Naive B cell (primary cell): ENCODE measurements at places on chromosomes 11 and 22.

DNA sequence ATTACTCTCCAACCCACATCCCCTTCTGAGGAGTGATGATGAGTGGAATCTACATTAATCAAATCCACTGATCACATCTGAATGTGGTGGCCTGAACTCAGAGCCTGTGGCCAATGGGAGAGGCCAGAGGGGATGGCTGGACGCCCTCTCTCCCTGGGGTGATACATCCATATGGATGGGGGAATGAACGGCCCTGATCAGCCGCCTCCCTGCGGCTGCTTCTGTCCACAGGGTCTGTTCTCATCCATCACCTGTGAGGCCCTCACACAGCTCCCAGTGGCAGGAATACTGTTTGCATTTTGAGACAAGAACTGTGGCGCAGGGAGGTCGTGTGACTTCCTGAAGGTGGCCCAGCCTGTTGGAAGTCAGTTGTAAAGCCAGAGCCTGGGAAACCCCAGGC is 78.3 kb upstream of the SHISAL1 start:
- DNase-seq = no peak

DNA sequence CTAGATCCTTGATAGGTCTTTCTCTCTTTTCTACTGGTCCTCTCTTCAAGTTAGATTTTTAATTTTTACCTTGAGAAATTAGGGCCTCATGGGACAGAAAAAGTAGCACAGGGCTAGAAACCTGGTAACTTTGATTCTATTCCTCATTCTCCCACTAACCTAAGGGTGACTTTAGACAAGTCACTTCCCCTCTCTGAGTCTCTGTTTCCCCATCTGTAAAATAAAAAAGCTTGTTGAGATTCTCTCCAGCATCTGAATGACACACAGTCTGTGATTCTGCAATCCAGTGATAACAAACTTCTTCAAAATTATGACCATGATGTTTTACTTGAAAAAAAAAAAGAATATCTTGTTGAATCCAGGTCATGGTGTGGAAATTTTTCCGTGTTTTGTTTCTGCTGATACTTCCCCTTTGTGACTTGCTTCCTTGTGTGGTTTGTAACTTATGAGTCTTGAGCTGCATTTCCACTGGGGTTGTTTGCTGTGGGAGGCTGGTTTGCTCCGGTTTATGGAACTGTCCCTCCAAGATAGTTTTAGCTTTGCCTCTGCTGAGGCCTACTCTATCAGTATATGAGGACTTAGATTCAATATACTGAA is 9.8 kb upstream of the MPEG1 start:
- DNase-seq = no peak

GRCh38 chr11:63521896-63522295 is 14.7 kb upstream of the PLAAT4 start:
- DNase-seq = no peak

DNA sequence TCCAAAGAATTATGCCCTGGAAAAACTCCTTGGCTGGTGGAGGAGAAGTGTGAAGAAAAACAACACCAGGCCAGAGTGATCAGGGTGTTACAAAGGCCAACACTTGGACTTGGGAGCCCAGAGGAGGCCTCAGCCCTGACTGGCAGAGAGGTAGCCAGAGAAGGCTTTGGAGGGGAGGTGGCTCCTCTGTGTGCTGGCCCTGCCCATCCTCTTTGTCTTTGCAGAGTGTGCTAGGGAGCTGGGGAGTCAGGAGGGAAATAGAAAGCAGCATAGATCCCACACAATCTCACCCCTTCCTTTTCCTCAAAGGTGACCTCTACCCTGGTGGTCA is 12.0 kb upstream of the P2RY6 start:
- DNase-seq = no peak

GRCh38 chr11:61756452-61757212 is 4.2 kb downstream of the MYRF start:
- no peak for DNase-seq

GRCh38 chr11:13535819-13536218 is 40.0 kb upstream of the PTH start:
- DNase-seq = no peak

- no peak for DNase-seq
Measured at GRCh38 chr11:111562692-111563389, 22.3 kb downstream of the LAYN start.

GRCh38 chr11:16169956-16170847 is 186.1 kb downstream of the SOX6 start:
- DNase-seq = no peak

DNA sequence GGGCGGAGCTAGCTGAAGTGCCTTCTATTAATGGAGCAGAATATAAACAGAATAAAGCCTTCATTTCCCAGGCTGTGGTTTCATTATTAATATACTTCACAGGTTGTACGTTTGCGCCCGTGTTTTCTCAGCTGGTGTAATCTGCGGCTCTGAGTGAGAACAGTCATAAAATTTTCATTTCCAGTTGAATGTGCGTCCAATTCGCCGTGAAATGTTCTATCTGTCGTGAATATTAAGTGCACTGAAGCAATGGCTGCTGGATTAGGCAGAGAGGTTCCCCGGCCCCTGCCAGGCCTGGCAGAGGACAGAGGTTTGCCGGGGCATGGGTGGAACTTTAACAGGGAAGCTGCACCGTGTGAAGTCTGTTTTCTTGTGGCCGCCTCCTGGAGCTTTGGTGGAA is 874.4 kb downstream of the NTM start:
- no peak for DNase-seq

DNA sequence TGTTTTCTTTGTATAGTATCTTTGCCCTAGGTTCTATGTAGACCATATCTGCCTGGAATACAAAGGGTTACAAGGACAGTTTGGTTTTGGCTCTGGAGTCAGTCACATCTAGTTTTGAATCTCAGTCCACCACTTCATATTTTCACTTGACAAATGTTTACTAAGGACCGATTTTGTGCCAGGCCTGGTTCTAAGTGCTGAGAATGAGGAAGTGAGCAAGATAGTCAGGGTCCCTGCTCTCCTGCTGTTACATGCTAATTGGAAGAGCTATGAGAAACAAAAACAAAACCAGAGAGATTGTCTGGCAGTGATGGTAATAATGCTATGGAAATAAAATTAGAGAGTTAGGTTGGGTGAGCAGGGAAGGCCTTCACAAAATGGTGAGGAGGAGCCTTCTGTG is 66.1 kb upstream of the ARHGAP20 start:
- DNase-seq = peak; percentile 41

DNA sequence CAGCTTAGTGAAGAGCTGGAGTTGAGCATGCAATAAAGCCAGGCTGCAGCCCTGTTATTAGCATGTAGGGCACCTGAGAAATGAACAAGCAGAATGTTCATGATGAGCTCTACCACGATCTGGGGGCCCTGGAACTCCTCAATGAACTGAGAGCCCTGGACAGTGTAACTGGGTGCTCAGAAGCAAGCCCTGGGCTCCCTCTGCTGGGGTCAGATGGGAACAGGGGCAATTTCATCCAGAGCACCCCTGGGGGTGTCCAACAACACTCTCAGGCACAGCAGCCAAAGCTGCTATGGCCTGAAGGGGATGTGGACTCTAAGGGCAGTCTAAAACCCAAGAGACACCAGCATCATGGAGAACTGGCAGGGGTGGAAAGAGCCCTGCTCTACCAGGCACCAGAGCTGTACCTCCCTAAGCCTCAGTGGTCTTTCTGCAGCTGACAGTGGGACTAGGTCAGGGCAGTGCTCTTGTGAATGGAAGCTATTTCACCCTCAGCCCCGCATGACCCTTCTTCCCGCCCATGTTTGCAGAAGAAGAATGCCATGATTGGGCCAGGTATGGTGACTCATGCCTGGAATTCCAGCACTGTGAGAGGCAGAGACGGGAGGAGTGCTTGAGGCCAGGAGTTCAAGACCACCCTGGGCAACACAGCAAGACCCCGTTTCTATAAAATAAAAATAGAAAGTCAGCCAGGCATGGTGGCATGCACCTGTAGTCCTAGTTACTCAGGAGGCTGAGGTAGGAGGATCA is 28.9 kb downstream of the THOC5 start:
- DNase-seq = peak; percentile 38

GRCh38 chr11:20368438-20368837 is 4.9 kb downstream of the HTATIP2 start:
- no peak for DNase-seq

DNA sequence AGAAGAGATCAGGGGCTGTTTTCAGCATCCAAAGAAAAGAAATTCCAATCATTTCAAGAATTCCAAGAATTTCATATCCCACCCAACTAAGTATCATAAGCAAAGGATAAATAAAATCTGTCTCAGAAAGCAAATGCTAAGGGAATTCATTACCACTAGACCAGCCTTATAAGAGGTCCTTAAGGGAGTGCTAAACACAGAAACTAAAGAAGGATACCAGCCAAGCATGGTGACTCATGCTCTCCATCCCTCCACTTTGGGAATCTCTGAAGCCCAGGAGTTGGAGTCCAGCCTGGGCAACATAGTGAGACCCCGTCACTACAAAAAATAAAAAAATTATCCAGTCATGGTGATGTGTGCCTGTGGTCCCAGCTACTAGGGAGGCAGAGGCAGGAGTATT is 17.8 kb downstream of the FADD start:
- no peak for DNase-seq

DNA sequence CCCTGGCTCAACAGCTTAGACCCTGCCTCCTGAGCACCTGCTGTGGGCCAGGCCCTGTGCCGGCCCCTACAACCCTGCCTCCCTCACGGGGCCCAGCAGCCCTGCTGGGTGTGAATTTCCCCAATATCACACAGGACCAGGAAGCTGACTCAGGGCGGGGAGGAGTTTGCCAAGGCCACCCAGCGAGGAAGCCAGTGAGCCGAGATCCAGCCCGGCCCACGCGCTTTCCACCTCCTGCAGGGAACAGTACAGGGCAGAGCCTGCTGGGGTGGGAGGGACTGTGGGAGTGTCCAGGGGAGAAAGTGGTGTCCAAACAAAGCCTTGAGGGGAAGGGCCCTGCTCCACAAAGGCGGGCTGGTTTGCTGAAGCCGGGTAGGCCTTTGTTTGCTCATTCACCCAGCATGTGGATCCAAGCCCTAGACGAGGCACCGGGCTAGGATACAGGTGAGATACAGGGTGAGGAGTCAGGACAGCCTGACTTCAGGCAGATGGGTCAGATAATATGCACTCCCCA is 26.8 kb downstream of the RPL3 start:
- no peak for DNase-seq
